ENCODE measurements at places on chromosomes 7 and 10.

GRCh38 chr10:84473136-84473535 is 144.7 kb downstream of the CCSER2 start:
- DNase-seq, result no peak

DNA sequence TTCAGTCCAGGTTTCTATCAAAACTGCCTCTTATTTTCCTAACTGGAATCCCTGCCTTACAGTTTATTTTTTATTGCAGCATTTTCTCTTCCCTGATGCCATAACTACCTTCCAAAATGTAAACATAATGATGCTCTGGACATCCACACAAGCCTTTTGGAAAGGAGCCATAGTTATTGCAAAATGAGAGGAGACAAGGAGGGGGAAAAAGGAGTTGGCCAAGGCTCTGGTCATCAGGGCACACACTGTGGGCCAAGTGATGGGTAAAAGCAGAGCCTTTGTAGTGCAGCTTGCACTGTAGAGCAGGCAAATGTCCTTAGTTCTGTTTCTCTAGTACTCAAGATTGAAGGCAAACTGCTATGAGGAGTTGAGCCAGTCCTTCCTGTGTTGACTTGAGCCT is 289.3 kb upstream of the MTPN start:
- DNase-seq, result no peak

- DNase-seq, result no peak
These were observed 109.4 kb downstream of the FAM107B start for GRCh38 chr10:14665304-14665703.

- no peak for DNase-seq
These were observed 201.4 kb downstream of the TNS3 start for GRCh38 chr7:47380325-47381133.

DNA sequence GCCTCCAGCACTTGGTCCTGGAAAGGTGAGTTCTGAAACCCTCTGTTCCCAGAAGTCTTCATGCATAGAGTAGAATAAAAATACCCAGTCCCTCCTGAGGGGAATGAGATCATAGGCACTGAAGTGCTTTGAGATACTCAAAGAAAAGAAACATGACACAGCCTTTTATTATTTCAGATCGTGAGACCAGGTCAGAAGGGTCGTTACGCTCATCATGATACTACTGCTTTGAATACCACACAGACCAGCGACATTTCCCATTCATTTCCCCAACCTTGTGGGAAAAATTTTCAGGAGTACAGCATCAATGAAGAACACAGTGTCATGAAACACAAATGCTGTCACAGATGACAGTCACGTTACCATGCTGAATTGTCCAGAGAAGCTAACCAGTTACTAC is 15.0 kb downstream of the CLRN3 start:
- DNase-seq, result no peak

- DNase-seq, result no peak
These were observed 514.4 kb downstream of the INHBA start for GRCh38 chr7:41188163-41189130.

DNA sequence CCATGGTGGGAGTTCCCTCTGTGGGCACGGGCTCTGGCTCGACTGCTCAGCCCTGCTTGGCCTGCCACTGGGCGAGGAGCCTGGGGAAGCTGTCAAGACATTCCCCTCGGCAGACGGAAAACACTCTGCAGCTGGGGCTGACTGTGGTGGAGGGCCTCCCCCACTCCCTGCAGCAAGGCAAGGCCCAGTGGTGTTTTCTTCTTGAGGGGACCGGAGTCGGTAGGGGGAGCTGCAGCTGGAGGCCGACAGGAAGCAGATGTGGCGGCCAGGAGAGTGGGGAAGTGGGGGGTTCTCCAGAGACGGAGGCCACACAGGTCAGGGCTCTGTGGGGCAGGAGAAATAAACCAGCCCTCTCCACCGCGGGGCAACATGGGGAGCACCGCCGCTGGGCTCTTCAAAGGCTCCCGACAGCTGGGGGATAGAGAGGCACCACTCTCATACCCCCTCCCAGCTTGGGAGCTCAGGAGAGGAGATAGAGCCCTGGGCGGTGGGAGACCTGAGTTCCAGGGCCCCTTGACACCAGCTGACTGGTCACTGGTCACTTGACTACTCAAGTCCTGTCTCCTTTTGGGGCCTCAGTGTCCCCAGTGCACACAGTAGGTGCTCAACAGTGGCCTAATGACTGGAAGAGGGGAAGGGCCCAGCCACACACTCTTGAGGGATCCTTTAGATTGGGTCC is 43.4 kb downstream of the PPIF start:
- no peak for DNase-seq

DNA sequence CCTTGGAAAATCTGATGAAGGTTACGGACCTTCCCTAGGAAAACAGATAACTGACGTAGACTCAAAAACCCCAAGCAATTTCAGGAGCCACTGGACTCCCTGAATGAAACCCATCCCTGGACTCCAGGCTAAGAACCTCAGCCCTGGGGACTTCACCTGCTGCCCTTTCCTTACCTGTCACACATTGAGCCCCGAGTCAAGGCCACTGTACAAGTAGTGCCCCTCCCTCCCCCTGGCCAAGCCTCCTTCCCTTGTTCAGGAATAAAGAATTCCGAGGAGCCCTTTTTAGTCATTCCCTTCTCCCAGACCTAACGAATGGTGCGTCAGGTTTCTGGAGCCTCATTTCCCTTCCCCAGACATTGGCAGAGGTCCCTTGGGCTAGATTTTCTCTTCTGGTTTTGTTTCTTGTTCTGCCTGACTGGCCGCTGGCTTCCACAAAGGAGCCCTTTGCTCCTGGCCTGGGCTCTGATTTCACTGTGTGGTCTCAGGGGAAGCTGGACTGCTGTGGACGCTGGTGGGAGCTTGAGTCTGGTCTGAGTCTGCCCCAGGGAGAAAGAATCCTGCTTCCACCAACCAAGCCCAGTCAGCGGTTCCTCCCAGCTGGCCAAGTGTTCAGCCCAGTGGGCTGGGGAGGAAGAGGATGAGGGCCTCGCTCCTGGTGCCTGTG is 31.7 kb downstream of the ZNF775 start:
- DNase-seq, result no peak

- no peak for DNase-seq
These were observed at the start of gene DGKI for GRCh38 chr7:137846827-137847567. Gene DGKI, minus strand, starts transcription at chr7:137846974.

GRCh38 chr7:133290676-133291333 is 37.9 kb downstream of the EXOC4 start:
- DNase-seq, result no peak

DNA sequence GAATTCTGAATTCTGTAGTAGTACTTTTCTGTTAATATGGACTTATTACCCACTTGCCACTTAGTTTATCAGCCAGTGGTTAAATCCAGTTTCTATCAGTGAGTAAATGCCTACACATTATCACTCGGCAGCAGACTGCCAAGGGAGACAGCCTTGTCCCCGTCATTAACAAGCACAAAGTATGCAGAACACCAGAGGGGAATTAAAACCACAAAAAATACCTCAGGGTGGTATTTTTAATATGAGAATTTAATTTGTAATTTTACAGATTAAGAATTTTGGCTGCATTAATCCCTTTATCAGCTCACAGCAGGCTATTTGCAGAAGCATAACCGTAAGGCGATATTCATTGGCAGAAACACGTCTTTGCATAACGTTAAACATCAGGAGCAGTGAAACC is 150.0 kb upstream of the FZD1 start:
- no peak for DNase-seq

GRCh38 chr10:29496341-29497162 is 138.2 kb downstream of the SVIL start:
- DNase-seq, result peak; percentile 33

DNA sequence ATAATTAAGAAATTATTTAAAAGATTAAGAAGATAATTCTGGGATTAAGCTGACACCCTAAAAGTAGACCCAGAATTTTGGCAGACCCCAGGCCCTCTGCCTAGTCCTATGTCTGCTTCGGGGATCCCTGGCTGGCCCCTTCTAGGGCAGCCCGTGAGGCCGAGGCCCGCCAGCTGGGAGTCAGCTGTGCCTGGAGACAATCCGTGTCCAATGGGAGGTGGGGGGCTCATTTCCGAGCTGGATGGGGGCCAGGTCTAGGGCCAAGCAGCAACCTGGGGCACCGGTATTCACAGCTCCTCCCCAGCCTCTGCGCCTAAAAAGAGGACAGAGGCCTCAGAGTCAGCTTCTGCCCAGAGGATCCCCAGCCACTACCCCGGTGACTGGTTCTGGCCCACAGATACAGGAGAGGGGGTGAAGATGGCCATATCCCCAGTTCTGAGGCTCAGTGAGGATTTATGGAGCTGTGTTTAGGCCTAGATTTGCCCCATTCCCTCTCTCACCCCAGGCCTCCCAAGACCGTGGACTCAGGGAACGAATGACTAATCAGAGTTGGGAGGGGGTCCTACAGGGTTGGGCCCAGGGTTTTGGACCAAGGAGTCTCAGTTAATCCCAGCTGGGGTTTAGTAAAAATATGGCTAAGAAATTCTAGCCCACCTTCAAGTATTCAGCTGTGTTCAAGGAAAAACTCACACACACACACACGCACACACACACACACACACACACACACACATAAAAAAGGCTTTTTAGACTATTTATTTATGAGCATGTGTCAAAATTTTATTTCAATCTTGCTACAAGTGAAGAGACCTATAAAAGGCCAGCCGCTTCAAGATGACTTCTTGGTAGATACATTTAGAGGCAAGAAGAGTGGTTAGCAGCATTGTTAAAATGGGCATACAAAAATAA is 37.4 kb upstream of the LBX1 start:
- DNase-seq, result no peak

DNA sequence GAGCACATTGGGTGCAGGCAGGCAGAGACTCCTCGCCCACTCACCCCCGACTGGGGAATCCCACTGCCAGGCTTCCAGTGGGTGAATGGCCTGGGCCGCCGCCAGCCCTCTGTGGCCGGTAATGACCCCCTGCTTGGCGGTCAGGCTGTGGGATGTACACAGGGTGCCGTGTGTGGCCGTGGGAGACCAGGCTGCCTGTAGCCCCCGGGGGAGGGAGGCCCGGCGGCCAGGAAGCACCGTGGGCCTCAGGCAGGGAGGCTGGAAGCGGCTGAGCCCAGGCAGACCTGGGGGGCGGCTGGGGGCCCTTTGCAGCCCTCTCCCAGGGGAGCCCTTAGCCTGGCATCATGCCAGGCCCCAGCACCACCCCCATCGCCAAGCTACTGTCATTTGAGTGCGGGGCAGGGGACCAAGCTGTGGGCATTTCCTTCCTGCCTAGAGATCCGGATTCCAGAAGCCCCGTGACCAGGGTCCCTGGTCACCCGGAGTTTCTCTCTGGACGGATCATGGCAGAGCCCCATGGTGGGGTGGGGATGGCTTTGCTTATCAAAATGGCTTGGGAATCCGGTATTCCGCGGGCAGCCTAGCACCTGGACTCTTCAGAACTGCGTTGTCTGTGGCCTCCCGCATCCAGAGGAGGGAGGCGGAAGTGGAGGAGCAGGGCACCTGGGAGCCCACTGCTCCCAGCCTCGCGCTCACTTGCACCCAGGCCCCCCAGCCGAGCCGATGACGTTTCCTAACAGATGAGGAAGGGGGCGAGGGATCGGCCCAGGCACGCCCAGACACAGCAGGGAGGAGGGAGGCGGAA is 1.1 kb downstream of the TTYH3 start:
- DNase-seq, result peak; percentile 72

DNA sequence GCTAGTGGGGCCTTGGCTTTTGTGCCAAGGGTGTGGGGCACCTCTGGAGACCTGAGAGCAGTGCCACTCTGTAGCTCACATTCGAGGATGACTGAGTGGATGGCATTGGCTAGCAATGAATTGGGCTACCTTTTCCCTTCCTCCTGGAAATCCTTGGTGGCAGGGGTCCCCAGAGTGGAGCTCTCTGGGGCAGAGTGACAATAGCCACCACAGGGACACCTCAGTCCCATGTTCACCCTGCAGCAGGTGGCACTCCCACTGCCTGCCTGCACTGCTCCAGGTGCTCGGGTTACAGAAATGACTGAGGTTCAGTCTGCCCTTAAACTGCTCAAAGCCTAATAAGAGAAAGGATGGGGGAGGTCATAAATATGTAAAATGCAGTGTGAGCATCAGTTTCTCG is 17.8 kb downstream of the BTBD16 start:
- no peak for DNase-seq

- no peak for DNase-seq
These were observed 2.3 kb upstream of the MIOS start for GRCh38 chr7:7564323-7564780.

DNA sequence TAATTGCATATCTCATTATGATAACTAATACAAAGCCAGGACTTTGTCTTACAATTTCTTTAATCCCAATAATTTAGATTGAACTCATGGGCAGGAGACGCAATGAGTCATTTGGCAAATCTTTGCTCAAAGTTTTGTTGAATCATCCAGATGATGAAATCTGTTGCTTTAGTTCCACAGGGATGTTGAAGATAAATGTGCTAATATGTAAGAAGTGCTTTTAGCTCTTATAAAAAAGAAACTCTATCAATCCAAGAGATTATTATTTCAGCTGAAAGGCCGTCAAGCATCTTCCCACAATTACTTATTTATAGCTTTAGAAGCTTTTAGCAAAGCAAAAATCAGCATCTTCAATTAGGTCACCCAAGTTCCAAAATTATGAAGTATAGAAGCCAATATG is 36.8 kb upstream of the ANK3 start:
- DNase-seq, result no peak

- no peak for DNase-seq
These were observed 33.8 kb downstream of the GFRA1 start for GRCh38 chr10:116239229-116239628.

DNA sequence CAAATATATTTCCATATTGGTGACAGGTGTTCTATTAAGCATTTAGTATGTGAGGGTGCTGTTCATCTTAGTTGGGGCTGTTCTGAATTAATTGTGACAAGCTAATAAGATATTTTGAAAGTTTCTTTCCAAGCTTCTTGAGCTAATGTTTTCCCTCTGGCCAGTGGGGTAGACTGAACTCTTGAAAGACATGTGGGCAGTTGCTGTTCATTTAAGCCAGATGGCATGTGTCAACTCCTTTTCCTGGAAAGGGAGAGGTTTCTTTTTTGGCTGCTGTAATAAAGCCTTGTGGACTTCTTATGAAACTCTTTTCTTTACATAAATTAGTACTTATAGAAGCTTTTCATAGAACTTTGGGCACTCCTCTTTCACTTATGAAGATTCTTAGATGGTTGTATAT is 21.7 kb downstream of the RAB18 start:
- DNase-seq, result no peak

GRCh38 chr10:14742815-14743214 is 31.9 kb downstream of the FAM107B start:
- DNase-seq, result peak; percentile 15

- DNase-seq, result no peak
These were observed 330.1 kb downstream of the ADARB2 start for GRCh38 chr10:1406967-1407945.

DNA sequence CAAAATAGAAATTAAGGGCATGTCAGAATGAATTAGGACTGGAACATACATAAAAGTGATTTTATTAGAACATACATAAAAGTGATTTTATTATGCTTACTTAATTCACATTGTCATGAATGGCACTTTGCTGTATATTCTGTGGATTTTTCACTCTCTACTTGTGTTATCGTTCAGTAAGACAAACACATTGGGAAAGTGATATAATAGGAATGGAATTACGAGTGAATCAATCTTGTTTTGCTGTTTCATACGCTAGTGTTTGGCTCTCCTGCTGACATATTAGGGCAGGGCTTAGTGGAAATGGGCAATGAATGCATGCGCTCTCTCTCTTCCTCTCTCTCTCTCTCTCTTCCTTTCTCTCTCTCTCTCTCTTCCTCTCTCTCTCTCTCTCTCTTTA is 561.1 kb downstream of the ACTR3B start:
- DNase-seq, result no peak

Data from T-helper 2 cell treated with Interferon-gamma antibody and Interleukin-4, amounts not matched to agents 5 μg/mL and 100 μg/mL, for 36 hours (primary cell).